ENCODE measurements at places on chromosomes 5 and 9. TPM values are rescaled to one million over a fixed set of nuclear protein-coding genes. Genes with fewer than 3 reads are reported as not detected.

DNA sequence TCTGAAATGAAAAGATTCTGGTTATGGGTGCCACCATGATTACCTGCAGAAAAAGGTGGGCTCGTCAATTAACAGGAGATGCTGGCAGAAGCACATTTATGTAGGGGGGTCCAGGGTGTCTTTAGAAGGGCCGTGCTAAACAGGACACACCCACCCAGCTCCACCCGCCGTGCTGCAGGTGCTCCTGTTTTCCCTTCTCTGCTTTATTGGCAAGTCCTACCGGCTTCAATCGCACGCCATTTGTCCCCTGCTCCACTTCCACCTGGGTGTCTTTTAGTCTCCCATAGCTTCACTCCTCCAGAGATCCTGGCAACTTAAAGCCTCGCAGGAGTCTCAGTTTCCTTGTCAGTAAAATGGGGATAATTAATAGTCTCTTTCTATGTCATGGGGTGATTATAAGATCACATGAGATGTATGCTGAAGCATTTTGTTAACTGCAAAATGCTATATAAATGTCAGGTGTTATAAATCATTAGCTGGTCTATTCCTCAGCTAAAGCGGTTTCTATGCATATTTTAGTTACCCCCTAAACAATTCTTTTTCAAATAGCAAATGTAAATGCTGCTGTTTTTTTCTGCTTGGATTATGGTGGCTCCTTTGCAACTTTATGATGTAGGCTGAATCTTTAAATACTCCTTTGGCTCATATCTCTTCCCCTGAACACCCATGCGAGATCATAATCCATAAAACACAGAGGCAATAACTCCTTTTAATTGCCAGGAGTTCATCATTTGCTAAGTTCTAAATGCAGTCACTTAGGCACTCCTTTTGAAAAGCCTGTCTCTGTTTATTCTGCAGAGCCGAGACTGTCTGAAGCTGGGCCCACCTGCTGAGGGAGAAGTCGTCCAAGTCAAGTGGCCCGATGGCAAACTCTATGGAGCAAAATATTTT, 406.9 kb downstream of the KDM4C start:
- no peak for DNase-seq

- DNase-seq: no peak
These were observed 64.3 kb upstream of the IER5L start for GRCh38 chr9:129242191-129242941.

- DNase-seq: no peak
These were observed 95.1 kb downstream of the MAP1B start for GRCh38 chr5:72202331-72202825.

- DNase-seq: no peak
These were observed 332.4 kb downstream of the NTRK2 start for GRCh38 chr9:85001925-85002324.

GRCh38 chr5:41835645-41836044, 34.6 kb downstream of the OXCT1 start:
- DNase-seq: peak; percentile 15

GRCh38 chr9:79257228-79257781, 314.5 kb upstream of the TLE4 start:
- DNase-seq: no peak

The MYOT gene
- 3.0 TPM for total RNA-seq

DNA sequence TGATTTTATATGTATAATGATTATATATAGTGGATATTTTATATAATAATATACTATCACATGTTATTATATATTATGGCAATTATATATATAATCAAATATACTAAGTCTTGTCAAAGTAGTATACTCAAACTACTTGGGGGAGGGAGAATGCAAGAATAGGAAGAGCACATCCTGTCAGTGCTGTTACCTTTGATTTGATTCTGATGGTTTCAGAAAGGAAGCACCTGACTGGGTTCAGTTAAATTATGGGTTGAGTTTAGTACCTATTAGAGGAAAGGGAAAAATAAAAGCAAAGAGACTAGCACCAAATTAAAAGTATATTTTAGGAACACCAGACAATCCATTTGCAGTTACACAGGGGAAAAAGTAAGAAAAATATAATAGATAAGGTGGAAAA, 107.6 kb downstream of the GRIA1 start:
- DNase-seq: no peak

GRCh38 chr5:13278148-13278547, 666.3 kb downstream of the DNAH5 start:
- DNase-seq: no peak

DNA sequence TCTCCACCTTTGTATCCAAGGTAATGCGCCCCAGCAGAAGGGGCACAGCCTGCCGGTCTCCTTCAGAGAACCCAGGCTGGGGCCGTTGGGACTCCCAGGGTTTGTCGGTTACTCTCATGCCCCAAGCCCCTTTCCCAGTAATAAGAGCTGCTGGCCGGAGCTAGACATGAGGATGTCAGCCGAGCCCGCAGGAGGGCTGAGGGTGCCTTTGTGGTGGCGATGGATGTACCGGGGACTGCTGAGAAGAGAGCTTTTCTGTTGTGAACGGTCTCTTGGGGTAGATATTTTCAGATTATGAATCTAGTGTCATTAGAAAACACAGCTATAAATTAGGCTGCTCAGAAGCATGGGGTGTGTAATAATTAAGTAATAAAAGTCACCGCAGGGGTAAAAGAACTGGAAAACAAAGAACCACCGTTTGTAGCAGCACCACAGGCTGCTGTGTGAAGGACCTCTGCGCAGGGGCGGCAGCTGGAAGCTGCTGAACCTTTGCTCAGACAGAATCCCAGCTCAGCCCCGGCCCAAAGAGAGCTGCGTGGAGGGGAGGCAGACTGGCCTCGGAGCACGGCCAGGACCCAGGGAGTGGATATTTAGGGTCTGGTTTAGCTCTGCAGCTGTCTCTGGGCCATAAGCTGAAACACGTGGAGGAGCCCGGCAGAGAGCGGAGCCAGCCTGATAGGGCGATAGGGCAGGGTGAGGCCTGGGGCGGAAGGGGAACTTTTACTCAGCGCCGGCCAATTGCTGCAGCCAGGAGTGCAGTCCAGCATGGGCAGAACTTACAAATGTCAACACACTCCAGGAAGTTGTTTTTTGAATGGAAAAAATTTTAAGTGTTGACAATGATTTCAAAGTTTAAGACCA, 50.5 kb upstream of the BARHL1 start:
- no peak for DNase-seq

The SPINK6 gene
- not detected for total RNA-seq

- DNase-seq: no peak
These were observed 127.6 kb downstream of the TRPM6 start for GRCh38 chr9:74760031-74760700.

- no peak for DNase-seq
These were observed 86.8 kb downstream of the NSUN2 start for GRCh38 chr5:6545770-6546690.

DNA sequence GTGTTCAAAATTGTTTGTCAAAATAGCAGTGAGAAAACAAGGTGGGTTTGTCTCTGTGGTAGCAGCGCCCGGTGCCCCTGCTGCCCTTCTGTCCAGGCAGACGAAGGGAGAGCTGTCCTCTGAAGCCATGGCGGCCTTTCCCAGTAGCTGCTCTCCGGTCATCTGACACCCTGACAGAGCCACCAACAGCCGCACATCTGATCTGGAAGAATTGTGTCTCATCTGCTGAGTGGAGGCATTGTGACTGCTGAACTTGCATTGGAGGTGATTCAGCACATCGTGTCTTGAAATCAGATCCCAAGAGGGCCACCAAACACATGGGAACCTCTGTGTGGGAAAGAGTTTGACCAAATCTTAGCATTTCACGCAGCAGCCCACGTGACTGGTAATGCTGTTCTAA, 337.6 kb upstream of the IRX1 start:
- no peak for DNase-seq

The LRRC19 gene
- not detected for total RNA-seq

The PFN3 gene
- not detected for total RNA-seq

The ZDHHC11B gene
- total RNA-seq: 7.3 TPM

The IL33 gene
- total RNA-seq: 21.6 TPM

DNA sequence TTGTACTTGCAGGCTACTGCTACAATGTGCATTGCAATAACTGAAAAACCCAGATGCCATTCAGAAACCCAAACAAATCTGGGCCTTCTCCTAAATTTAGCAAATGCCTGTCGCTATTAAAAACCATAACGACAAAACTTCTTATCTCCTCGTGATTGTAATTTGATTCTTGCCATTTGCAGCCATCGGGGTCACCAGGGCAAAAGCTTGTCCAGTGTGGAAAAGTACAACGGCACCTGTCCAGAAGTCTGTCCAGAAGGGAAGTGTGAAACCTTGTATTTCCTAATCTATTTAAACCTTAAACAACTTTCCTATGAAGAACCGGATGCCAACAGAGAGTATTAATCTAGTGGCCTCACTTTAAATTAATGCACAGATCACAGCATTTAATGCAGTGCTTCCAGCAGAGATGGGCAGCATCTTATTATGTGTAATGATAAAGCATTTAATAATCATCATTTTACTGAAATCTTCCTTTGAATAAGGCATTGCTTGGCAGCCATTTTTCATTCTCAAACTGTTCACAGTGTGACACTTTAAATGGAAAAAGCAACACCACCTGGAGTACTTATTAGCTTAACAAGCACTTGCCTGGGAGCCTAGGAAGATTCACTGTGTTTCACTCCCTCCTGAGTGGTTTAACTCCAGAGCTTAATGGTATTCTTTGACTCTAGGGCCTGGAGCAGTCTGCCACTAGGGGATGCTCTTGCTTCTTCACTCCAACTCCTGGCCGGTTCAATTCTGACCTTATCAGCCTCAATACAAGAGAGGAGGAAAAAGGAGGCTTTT, 4.9 kb upstream of the C7 start:
- peak; percentile 82 for DNase-seq

The TMEM174 gene
- not detected for total RNA-seq

The RMI1 gene
- total RNA-seq: 8.2 TPM

DNA sequence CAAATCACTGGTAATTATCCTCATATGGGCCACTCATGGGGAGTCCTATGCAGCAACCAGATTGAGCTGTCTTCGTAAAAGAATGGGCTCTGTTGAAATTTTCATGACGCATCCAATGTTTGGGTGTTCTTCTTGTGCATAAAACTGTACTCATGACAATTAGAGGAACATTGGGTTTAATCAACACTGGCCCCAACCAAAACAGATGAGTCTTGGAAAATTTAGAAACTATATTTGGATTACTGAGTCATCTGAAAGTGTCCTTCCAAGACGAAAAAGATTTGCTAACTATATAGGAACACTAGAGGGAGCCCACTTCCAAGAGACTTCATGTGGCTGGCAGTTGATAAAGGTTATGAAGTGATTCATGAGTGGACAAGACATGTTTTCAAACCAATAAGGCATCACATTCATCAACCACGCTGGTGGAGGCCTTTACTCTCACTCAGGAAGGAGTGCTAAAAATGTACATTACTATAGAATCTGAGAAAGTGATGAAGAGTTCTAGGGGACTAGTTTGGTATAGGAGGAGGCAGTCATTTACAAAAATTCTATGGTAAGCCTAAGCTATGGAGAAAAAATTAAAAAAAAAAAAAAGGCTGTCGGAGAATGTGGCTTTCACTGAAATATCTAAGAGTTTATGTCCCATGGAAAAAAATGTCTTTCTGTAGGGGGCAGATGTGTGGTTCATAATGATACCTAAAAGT, 313.5 kb downstream of the PRDM9 start:
- no peak for DNase-seq

GRCh38 chr5:87581661-87582060, 168.9 kb upstream of the CCNH start:
- DNase-seq: no peak

- no peak for DNase-seq
These were observed 3.5 kb upstream of the CNTFR start for GRCh38 chr9:34592895-34593601.

The CYLC2 gene
- total RNA-seq: not detected

DNA sequence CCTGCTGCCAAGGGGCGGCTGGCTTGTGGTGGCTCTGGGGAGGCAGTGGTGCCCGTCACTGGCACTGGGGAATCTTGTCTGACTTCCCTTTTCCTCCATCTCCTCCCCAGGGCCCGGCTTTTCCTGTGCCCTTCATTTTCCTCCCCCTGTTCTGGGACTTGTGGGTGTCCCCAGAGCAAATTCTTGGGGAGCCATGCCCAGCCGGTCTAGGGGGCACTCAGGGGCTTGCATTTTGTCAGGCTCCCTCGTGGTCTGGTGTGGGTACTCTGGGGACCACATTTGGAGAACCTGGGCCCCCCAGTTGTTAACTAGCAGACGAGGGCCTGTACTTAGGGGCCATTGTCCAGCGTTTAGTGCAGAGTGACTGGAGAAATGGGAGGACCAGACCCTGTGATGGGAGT, 105.2 kb upstream of the IER5L start:
- no peak for DNase-seq

GRCh38 chr5:128271859-128272464, 188.4 kb downstream of the SLC12A2 start:
- no peak for DNase-seq

The AJM1 gene
- 2.2 TPM for total RNA-seq

The SV2C gene
- total RNA-seq: 16.2 TPM

- DNase-seq: no peak
These were observed 475.2 kb downstream of the HINT1 start for GRCh38 chr5:130689831-130690230.

GRCh38 chr5:114648940-114649339, 287.1 kb downstream of the KCNN2 start:
- no peak for DNase-seq

GRCh38 chr9:129014608-129015007, 13.5 kb downstream of the SH3GLB2 start:
- DNase-seq: no peak

DNA sequence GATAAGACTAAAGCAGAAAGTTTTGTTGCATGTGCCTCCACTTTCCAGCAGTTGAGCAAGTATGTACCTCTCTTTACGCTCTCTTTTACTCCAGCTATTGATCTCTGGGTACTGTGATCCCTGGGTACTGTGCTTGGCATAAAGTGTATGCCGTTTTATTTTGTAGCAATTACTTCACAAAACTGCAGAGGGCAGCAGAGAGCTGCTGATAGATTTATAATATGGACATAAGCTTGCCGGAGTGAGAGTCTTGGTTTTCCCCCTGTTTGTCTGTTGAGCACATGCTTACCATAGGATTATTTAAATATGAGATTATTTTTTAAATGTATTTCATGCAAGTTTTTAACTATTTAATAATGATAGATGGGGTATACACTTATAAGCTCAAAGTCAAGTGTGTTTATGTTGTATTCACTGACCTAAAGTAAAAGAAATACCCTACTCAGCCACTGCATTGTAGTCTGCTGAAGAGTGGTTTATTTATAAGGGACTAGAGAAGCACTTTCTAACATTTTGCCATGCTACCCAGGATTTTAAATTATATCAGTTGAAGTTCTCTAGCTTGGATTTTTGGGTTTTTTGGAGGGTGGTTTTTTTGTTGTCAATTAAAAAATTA, 13.0 kb downstream of the TTC1 start:
- DNase-seq: peak; percentile 53

GRCh38 chr5:168332042-168332441, 40.6 kb downstream of the WWC1 start:
- DNase-seq: no peak

The FCN1 gene
- total RNA-seq: 1.2 TPM

DNA sequence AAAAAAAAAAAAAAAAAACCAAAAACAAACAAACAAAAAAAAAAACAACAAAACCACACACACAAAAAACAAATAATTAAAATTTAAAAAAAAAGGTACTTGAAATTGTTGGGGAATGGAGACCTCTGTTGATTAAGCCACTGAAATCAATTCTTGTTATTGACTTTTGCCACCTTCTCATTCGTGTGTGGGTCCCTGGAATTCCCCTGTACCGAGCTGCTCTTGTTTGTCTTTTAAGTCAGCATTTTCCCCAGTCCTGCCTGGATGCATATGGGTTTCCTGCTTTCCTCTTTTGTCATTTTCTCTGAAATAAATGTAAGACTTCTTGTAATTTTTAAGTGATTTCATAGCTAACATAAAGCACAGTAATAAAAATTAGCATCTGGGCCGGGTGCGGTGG, 45.5 kb downstream of the GPBP1 start:
- no peak for DNase-seq

GRCh38 chr5:54760182-54760935, 225.0 kb downstream of the ESM1 start:
- DNase-seq: no peak

The BARHL1 gene
- not detected for total RNA-seq
